ENCODE measurements at places on chromosomes 12 and 14. TPM values are rescaled to one million over a fixed set of nuclear protein-coding genes. Genes with fewer than 3 reads are reported as not detected.

The SERPINA1 gene
- not detected for total RNA-seq

The PPP4R4 gene
- not detected for total RNA-seq

The NANOG gene
- total RNA-seq, result not detected

The NRL gene
- total RNA-seq, result 0.74 TPM

The APEX1 gene
- total RNA-seq, result 174 TPM

The HNRNPC gene
- 903 TPM for total RNA-seq

The SIX4 gene
- total RNA-seq, result 1.00 TPM

The CRADD gene
- 57.2 TPM for total RNA-seq

The CMKLR1 gene
- total RNA-seq, result not detected

The MGP gene
- 38.0 TPM for total RNA-seq

The PA2G4 gene
- 202 TPM for total RNA-seq

The SMOC1 gene
- total RNA-seq, result 0.27 TPM

The TPPP2 gene
- total RNA-seq, result not detected

The KDM5A gene
- total RNA-seq, result 42.3 TPM

The SRRM4 gene
- not detected for total RNA-seq

The NPFF gene
- not detected for total RNA-seq

The COL2A1 gene
- total RNA-seq, result not detected

The MAP3K12 gene
- total RNA-seq, result 6.9 TPM

The CIROP gene
- total RNA-seq, result not detected

The RAB3IP gene
- total RNA-seq, result 13.0 TPM

The RASSF9 gene
- total RNA-seq, result 1.1 TPM

The RTN1 gene
- 0.87 TPM for total RNA-seq

The SLC8A3 gene
- not detected for total RNA-seq

The MYO1H gene
- total RNA-seq, result not detected

The MFAP5 gene
- not detected for total RNA-seq

The CD69 gene
- 0.25 TPM for total RNA-seq

The PAN2 gene
- total RNA-seq, result 5.5 TPM
